ENCODE measurements at places on chromosomes 16 and 17. TPM values are rescaled to one million over a fixed set of nuclear protein-coding genes. Genes with fewer than 3 reads are reported as not detected.

GRCh38 chr17:72176951-72177660 is 56.3 kb downstream of the SOX9 start:
- DNase-seq = no peak

TCAP gene
- total RNA-seq = 0.95 TPM

PRSS33 gene
- not detected for total RNA-seq

SARM1 gene
- 18.1 TPM for total RNA-seq

DNA sequence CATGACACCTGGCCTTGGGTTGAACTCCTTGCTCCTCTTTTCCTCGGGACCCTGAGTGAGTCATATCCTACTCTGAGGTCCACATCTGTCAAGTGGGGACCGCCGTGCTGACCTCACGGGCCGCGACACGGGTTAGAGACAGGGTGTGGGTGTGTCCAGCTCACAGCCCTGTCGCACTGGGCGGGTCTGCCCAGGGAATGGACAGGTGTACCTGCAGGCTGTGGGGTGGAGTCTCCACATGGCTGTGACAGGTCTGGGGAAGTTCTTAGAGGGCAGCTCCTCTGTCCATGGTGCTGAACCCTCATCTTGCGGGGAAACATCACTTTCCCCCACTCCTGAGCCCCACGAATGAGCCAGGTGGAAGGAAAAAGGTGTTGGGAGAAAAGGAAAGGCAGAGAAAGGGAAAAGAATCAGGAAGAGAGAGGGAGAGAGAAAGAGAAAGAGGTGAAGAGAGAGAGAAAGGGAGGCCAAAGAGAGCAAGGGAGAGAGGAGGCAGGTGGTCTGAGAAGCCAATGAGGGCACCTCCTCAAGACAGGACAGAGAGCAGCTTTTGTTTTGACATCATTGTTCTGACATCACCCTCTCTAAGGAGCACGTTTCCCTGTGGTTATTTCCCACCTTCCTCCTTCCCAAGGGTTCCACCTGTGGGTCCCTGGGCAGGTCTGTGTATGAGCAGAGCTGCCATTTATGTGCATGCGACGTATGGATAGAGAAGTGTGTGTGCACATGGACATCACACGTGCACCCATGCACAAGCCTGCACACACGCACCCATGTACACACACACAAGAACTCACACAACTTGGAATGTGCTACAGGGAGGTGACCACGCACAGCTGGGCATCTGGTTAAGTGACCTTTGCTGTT is 32.6 kb upstream of the CBFA2T3 start:
- peak; percentile 62 for DNase-seq

KRT40 gene
- total RNA-seq = not detected

DNA sequence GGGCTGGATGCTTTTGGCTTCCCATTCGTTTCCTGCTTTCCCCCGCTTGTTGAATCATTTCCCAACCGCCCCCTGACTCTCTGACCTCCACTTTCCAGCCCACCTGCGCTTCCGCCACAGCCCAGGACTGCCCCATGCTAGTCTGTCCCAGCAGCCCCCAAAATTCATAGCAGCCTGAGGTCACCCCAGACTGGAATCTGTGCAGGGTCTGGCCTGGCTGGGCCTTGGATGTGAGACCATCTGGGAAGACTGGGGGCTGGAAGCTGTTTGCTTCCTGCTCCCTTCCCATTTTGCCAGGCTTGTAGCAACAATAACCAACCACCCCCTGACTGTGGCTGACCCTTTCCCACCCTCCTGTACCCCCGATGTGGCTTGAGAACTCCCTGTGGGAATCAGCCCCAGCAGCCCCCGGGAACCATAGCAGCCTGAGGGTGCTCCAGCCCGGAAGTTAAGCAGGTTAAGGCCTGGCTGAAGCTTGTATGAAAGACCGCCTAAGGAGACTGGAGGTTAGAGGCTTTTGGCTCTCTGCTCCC is 2290.8 kb downstream of the TP53TG3F start:
- no peak for DNase-seq

- no peak for DNase-seq
Observed at GRCh38 chr17:28470914-28471366, 2.5 kb upstream of the SLC13A2 start.

CDRT15 gene
- not detected for total RNA-seq

SLC26A11 gene
- total RNA-seq = 4.7 TPM

NOD2 gene
- total RNA-seq = 6.6 TPM

DNA sequence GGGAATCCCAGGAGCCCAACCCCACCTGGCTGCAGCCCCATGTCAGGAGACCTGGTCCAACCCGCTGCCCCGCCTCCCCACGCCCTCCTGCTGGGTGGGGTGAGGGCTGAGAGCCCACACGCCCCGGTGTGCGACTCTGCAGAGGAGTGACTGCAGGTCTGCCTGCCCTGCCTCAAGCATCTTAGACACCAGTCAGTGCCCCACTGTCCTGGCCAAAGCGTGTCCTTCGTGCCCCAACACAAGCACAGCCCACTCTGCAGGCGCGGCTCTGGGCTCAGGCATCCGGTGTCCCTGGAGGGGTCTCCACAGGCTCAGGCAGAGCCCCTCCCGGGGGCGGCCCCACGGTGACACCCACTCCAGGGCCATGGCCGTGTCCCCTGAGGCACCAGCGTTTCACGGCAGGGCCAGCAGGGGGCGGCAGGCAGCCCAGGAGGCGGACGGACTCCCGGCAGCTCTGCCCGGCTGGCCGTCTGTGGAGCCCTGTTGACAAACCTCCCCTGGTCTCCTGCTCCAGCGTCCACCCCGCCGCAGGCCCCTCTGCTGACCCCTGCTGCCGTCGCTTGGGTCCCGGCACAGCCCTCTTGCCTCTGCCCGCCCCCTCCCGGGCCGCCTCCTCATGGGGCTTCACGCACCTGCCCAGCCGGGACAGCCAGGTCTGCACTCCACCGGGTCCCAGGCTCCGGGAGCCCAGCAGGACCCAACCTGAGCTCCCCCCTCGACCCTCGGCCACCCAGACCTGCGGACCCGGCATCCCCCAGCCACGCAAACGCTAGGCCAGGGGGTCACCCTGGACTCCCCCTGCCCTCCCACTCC is 8.6 kb upstream of the UBE2I start:
- peak; percentile 87 for DNase-seq

- DNase-seq = peak; percentile 14
Observed at GRCh38 chr17:10744501-10745000, 14.7 kb upstream of the TMEM220 start.

- DNase-seq = no peak
Observed at GRCh38 chr16:73172241-73172972, 124.5 kb upstream of the ZFHX3 start.

WFDC1 gene
- not detected for total RNA-seq

DNA sequence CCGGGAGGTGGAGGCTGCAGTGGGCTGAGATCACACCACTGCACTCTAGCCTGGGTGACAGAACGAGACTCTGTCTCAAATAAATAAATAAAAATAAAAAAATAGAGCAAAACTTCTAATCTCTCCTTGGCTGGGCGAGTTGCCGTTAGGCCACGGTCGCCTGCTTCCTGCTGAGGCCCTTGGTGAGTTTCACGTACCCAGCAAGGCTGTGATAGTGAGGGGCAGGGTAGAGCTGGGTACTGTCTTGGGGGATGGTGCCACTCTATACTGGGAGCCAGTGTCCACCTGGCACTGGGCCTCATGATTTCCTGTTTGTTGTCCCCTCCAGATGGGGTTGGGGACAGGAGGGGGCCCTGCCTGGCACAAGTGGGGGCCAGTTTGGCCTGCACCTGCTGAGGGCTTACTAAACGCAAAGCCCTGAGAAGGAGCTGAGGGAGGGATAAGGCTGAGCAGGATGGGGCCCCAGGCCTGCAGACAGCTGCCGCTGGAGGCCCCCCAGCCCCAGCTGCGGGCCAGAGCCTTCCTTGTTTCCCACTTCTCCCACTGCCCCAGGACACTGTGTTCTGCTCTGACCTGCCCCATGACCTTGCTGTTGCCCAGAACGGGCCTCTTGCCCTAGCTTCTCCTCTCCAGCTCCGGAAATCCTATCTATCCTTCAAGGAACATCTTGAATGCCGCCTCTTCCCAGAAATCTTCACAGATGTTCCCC is 25.4 kb downstream of the GJD3 start:
- DNase-seq = no peak

DNA sequence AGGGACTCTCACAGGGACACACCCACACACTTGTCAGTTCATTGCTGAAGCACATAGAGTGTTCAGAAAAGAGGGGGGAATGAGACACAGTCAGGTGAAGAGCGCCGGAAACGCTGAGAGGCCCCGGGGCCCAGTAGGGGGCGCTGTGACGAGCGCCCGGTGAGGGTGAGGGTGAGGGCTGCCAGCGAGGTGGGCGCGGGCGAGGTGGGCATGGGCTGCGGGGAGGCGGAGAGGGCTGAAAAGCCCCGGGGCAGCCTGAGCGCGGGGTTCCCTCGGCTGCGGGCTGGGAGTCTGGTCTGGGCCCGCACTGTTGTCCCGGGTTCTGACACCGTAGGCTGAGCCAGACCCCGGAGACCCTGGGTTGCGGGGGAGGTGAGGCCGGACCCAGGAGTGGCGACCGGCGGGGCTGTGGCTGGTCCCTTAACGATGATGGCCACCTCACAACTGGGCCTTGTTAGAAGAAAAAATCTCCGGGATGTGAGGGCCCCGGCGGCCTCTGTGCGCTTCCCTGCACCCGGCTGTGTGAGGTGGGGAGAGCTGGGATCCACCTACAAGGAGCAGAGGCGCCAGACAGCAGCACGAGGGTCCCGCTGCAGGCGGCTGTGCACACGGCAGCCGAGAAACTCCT is 91.4 kb downstream of the C16orf78 start:
- peak; percentile 44 for DNase-seq

DNA sequence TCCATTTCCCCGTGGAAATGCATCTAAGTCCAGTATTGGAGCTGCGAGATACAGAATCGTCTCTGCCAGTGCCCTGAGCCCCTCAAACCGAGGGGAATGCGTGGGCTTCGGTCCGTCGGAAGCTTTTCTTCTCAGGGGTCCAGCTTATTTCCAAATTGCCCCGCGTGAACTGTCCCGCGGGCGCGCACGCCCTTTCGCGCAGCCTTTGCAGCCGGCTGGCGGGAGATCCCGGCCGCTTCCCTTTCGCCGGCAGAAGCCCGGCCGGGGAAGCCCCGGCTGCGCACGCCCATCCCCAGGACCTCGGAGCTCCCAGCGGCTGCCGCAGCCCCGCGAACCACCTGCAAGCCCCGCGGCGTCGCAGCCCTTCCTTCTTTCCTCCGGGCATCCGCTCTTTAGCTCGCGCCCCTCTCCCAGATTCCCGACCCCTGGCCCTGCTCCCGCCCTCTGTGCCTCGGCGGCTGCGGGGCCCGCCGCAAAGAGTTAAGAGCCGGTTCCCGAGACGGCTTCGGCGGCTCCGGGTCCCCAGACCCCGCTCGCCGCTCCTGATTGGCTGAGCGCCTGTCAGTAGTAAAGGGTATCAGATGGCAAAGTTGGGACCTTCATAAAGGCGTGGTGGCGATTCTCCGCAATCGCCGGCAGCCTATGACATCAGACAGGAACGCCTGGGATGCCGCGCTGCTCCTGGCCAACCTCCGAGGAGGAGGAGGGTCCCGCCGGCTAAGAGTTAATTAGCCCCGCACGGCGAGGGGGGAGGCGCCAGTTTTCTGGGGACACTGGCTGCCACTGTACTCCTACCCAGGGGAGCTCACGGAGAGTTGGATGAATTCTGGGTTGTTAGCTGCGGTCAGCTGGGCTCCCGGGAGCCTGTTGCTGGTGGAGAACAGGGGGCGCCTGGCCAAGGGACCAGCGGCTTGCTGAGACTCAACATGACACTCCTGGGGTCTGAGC is at the start of gene MYOCD:
Gene MYOCD, plus strand, starts transcription at position 628 of the 948 bp plus-strand sequence. Its CDS starts 299 bp downstream, at position 927.
- peak; percentile 6 for DNase-seq

TBC1D3G gene
- not detected for total RNA-seq

DNA sequence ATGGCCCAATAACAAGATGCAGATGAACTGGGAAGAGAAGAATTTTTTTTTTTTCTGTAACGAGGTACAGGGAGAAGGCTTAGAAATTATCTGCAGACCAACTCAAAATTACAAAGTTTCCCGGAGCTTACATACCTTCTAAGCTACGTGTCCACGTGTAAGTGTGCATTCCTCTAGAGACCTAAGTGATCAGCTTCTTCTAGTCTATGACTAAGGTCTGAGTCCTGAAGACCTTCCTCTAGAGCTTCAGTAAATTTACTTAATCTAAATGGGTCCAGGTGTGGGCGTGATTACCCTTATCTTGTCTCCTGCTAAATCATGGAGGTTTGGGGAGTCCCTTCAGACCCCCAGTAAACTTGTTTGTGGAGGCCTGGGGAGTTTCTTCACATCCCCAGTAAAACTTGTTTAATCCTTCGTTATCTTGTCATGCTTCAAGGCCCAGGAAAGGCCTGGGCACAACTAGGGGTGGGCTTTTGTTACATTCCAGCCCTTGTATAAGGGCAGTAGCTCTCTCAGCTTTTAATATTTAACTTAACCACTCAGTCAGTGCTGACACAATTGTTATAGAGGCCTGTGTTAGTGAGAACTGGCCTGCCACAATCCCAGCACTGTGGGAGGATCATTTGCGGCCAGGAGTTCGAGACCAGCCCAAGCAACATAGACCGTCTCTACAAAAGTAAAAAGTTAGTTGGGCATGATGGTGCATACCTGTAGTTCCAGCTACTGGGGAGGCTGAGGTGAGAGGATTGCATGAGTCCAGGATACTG is 342.3 kb downstream of the SNX29 start:
- DNase-seq = no peak

DNA sequence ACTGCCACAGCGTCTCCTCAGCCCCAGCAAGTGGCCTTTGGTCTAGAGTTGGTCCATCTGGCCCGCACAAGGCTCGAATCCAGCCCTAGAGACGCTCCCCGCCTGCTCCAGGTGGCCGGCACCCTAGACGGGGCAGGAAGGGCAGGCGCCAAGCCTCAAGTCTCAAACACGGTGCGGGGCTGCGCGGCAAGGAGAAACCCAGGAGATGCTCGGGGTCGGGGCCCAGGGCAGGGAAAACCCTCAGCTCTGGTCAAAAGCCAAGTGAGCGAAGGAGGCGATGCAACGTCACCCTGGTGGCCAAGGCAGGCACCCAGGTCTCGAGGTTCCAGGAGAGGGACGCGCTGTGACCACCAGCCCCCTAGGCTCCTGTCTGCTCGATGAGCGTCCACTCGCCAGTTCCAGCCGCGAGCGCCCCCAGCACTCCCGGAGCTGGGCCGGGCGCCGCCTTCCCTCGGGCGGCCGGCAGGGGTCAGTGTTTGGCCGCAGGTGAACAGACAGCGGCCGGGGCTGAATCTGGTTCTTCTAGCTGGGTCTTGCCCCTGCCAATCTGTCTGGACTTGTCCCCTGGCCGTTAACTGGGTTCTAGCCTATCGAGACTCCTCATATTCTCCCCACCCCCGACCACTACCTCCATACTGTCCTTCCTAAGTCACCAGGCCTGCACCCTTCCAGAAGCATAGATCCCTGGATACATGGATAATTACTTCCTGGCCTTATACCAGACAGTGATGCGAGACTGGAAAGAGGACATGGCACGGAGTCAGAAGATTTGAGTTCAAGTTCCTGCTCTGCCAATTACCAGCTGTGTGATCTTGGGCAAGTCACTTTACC is 44.0 kb downstream of the PRAC1 start:
- peak; percentile 84 for DNase-seq

All from activated CD4-positive, alpha-beta T cell treated with anti-CD3 and anti-CD28 coated beads for 36 hours (primary cell).